Activated gamma-delta T cell treated with anti-CD3 and anti-CD28 coated beads, Interleukin-2, amount 50 U/mL, for 16 hours (primary cell): ENCODE measurements at places on chromosomes 1 and 21.

- DNase-seq = no peak
Measured at GRCh38 chr21:17889171-17889570, 70.0 kb upstream of the C21orf91 start.

DNA sequence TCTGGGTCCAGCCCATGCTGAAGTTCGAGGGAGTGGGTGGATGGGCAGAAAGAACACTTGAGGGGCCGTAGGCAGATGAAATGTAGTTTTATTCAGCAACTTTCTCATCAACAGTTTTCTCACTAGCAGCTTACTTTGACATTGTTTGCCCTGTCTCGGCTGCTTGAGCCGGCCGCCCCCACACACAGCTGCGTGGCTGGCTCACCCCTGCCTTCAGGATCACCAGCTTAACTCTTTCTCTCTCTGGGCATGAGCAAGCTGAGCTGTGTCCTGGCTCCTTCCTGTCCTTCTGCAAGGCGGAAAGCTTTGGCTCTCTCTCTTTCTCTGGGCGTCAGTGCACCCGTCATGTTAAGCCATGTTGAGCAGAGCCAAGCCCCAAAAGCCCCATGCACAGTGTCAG is 104.4 kb upstream of the GNG12 start:
- DNase-seq = no peak

- DNase-seq = no peak
Measured at GRCh38 chr1:181219938-181220337, 131.4 kb downstream of the IER5 start.

DNA sequence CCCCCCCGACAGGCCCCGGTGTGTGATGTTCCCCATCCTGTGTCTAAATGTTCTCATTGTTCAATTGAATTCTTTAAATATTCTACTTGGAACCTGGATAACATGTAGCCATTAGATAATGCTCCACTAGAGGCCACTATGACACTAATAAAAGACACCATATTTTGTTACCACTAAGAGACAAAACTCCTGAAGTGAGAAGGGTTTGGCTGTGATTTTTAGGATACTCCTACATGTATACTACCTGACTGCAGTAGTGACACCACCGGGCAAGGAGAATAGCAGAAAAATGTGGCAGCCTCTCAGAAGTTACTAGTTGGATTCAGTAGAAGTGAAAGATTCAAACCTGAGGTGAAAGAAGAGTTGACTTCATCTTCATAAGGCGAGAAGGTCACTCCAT is 36.0 kb downstream of the F5 start:
- no peak for DNase-seq

- DNase-seq = no peak
Measured at GRCh38 chr1:242178436-242178835, 179.5 kb upstream of the MAP1LC3C start.

DNA sequence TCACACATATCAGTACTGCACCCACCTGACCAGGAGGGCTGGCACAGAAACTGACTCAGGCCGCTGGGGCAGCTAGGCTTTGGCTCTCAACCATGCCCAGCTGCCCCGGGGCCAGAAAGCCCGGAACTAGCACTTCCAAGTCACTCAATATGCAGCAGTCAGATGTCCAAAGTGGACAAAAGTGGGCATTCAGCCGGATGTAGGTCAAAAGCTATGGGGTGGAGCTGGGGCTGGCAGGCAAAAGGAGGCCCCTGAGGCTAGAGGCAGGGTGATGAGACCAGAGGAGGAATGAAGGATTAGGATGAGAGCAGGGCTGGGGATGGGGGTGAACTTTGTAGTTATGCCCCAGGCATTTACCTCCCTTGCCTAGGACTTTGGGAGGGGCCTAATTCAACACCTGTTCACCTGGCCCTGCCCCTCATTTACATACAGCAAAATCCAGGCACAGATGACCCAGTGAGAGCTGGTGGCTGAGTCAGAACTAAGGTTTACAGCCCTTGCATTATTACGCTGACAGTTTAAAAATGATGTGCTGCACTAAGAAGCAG is 30.7 kb upstream of the EDN2 start:
- no peak for DNase-seq

- DNase-seq = no peak
Measured at GRCh38 chr1:16383888-16384287, 16.8 kb downstream of the SZRD1 start.

- DNase-seq = no peak
Measured at GRCh38 chr21:17050646-17051045, 462.2 kb upstream of the CXADR start.

DNA sequence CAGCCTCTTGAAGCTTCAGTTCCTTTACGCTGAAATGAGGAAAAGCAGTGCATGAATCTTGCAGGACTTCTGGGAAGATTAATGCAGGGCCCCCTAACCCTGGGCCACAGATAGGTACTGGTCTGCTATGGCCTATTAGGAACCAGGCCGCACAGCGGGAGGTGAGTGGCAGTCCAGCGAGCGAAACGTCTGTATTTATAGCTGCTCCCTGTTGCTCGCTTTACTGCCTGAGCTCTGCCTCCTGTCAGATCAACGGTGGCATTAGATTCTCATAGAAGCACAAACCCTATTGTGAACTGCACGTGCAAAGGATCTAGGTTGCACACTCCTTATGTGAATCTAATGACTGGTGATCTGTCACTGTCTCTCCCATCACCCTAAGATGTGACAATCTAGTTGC is 130.2 kb downstream of the CHRM3 start:
- no peak for DNase-seq
